Ureter (tissue), 1 donor: ENCODE measurements at places on chromosomes 5 and 9. TPM values are rescaled to one million over a fixed set of nuclear protein-coding genes. Genes with fewer than 3 reads are reported as not detected.

DNA sequence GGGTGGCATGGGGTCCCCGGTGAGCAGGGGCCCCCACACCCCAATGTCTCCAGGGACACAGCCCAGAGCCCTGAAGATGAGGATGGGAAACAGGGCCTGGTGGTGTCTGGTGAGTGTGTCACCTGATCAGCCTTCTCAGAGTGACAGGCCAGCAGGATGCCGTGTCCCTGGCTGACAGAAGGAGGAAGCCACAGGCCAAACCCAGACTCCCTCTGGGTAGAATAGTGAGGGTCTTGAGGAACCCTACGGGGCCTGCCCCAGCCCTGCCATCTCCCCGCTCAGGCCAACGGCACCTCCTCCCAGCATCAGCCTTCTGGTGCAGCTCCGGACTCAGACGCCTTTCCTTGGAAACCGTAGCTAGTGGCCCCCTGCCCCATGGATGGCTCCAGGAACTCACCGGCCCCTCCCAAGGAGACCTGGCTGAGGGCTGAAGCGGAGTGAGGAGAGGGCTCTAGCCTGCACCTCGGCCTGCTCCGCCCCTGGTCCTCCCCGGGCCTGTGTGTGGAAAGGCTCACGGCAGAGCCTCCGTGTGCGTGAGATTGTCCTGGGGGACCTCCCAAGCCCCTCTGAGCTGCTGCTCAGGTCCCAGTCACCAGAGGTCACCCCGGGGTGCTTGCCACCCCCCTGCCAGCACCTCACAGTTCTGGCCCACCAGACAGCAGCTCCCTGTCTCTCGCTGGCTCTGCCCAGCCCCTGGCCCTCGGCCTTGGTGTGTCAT, 6.0 kb downstream of the RALGDS start:
- no peak for DNase-seq

- DNase-seq: no peak
Measured at GRCh38 chr5:96940586-96940985, 4.7 kb downstream of the LNPEP start.

DNA sequence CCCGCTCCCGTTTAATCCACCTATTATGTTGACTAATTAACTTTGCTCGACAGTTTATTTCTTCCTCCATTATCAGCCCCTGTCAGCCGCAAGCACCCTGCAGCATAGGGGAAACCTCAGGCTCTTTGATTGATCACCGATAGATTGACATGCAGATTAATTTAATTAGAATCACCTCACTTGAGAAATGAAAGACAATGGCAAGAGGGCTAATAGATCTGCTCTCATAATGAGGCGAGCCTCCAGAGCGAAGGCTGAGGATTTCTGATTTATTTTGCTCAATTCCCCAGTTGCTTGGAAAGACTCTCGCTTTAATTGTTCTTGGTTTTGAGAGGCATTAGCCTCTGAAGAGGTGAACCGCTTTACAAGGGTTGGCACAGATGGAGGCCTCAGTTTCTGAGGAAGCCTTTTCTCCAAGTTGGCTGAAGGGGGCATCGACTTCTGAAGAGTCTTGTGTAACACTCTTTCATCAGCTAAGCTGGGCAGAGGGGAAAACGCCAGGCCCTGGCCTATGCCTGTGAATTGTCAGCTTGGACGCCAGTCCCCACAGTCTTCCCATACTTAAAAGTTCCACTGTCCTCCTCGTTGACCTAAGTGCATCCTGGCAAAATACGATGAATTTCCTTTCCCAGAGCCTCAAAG, 275.4 kb downstream of the EBF1 start:
- no peak for DNase-seq

- no peak for DNase-seq
Measured at GRCh38 chr9:89588271-89588879, 16.4 kb upstream of the GADD45G start.

The FBXL17 gene
- total RNA-seq: 27.1 TPM

The NCS1 gene
- 54.6 TPM for total RNA-seq
